ENCODE measurements at places on chromosomes 12 and 14.

DNA sequence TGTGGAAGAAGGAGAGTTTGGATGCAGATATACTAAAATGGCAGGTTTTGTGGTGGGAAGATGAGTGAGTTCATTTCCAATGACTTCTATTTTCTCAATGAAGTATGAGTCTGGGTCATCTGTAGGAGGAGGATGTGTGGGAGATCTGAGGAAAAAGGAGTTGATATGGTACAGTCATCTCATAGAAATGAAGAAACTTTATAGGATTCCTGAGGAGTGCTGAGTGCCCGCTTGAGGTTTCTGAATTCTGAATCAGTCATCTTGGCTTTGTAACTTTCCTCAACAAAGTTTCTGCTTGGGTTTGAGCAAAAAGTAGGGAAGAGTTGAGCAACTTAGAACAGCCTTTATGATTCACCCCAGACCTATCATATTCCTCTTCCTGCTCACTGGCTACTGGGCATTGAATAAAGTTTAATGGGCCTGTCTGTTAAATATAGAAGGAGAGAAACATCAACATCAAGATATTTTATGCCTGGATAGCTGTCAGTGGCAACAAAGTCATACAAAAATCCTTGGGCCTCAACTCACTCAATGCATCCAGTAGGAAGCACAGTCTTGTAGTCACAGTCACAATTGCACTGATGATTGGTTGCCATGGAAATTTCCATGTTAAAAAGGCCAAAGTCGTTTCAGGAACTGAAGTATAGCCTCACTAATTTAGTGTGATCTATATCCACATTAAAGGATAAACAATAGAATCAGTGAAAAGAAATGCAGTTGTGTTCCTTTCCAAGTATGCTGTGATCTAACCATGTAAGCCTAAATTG lies 284.7 kb downstream of the DUSP6 start:
- DNase-seq: no peak

- DNase-seq: no peak
Measured at GRCh38 chr14:49688701-49689030, 652 bp upstream of the POLE2 start.

DNA sequence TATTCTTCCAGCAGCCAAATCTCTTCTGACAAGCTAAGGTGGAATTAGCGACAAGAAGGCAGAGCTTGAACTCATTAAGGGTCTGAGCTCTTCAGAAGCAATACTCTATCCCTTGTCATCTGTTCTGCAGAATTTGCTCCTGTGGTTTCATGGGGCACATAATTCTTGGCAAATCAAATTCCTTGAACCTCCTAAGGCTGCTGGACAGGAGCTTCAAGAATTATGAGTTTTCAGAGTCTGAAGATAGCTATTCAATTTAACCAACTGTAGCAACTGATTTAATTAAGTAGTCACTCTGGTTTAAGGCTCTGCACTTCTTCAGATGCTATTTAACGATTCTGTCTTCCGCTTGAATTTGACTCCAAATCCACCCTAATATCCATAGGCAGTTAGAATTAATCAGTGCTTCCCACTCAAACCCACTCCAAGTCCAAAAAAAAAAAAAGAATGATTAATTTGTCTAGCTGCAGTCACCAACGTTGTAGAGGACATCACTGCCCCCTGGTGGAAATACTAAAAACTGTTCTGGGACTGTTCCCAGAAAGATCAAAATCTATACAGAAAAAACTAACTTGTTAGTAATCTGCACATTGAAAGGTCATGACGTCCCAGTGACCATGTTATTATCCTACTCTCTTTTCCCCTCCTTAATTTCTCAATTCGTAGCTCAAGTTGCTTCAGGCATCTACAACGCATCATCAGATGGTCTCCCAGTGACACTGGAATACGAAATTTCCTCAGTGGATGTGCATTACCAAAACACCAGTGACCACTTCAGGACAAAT lies 169.9 kb downstream of the KIF21A start:
- peak; percentile 39 for DNase-seq

- no peak for DNase-seq
Measured at GRCh38 chr14:104966981-104967385, 11.2 kb downstream of the AHNAK2 start.

DNA sequence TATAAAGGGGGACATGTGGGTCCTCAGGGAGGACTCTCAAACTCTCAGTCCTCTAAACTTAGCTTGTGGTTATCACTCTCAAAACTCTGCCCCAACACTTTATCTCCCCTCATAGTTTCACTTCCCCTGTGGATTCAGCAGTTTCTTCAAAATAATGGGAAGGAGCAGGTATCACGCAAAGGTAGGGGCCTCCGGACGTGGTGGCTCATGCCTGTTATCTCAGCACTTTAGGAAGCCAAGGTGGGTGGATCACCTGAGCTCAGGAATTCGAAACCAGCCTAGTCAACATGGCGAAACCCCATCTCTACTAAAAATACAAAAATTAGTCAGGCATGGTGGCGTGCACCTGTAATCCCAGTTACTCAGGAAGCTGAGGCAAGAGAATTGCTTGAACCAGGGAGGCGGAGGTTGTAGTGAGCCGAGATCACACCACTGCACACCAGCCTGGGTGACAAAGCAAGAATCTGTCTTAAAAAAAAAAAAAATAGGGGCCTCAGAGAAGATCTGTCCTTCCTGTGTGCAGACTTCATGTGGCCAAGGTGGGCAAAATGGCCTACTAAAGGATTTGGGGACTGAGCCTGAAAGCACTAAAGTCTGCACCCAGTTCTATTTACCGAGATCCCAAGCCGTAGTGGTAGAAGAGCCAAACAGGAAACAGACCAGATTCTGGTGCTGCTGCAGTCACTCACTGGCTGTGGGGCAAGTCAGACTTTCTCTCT lies 6.4 kb downstream of the ITGB7 start:
- no peak for DNase-seq

Data from stimulated activated CD8-positive, alpha-beta memory T cell treated with anti-CD3 and anti-CD28 coated beads, Interleukin-4, amount 100 ng/mL, for 48 hours (primary cell).